ENCODE measurements at places on chromosomes 7 and 10. TPM values are rescaled to one million over a fixed set of nuclear protein-coding genes. Genes with fewer than 3 reads are reported as not detected.

Gene BBIP1
- total RNA-seq, result 67.3 TPM

Gene FAM24B
- total RNA-seq, result 2.9 TPM

Gene CPVL
- 54.6 TPM for total RNA-seq

- DNase-seq, result no peak
Observed at GRCh38 chr7:128065872-128066271, 34.6 kb upstream of the LRRC4 start.

DNA sequence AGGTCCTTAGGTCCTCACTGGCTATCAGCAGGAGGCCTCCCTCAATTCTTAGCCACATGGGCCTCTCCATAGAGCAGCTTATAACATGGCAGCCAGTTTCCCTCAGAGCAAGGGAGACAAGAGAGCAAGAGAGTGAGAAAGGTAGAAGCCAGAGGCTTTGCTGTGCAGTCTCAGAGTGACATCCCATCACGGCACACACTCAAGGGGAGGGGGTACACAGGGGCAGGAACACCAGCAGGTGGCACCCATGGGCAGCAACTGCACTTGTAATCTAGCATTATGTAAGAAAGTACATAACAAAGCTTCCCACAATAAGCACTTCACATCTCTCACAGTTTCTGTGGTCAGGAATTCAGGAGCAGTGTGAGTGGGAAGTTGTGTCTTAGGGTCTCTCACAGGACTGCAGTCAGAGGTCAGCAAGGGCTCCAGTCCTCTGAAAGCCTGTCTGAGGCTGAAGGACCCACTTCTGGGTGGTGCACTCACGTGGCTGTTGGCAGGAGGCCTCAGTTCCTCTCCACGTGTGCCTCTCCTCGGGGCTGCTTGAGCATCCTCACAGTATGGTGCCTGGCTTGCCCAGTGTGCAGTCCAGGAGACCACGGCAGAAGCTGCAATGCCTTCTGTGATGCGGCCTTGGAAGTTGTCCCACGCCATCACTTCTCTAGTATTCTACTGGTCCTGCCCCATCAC, 159.4 kb downstream of the OAT start:
- no peak for DNase-seq

- DNase-seq, result no peak
Observed at GRCh38 chr10:91800756-91801155, 2.5 kb downstream of the TNKS2 start.

Data from frontal cortex (tissue), 4 donors.